Esophagus squamous epithelium (tissue), 5 donors: ENCODE measurements at places on chromosomes 13 and 19.

GRCh38 chr19:54470991-54471782, 1.9 kb downstream of the CDC42EP5 start:
- DNase-seq: no peak

DNA sequence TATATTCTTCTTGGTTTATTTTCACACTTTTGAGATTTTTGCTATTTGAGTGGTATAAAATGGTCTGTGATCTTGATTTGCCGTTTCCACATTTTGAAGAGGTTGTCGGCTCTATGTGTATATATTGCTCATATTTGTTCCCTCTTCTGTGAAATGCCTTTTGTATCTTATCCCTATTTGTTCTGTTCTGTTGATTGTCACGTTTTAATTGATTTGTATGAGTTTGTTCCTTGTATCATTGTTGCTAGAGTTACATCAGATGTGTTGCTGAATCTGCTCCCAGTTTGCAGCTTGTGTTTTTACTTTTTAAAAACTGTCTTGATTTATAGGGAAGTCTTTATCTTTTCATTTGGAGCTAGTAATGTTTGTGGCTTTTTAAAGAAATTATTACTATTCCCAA, 17.1 kb downstream of the USPL1 start:
- DNase-seq: no peak

DNA sequence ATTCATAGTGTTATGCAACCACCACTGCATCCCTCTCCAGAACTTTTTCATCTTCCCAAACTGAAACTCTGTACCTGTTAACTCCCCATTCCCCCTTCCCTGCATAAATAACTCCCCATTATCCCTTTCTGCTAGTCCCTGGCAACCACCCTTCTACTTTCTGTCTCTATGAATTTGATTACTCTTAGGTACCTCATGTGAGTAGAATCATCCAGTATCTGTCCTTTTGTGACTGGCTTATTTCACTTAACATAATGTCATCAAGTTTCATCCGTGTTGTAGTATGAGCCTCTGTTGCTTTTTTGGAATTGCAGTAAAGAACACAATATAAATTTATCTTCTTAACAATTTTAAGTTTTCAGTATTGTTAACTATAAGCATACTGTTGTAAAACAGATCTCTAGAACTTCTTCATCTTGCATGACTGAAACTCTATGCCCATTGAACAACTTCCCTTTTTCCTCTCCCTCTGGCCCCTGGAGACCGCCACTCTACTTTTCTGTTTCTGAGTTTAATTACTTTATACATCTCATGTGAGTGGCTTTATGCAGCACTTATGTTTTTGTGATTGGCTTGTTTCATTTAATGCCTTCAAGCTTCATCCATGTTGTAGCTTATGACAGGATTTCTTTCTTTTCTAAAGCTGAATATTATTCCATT, 87.3 kb upstream of the ABCC4 start:
- DNase-seq: no peak

DNA sequence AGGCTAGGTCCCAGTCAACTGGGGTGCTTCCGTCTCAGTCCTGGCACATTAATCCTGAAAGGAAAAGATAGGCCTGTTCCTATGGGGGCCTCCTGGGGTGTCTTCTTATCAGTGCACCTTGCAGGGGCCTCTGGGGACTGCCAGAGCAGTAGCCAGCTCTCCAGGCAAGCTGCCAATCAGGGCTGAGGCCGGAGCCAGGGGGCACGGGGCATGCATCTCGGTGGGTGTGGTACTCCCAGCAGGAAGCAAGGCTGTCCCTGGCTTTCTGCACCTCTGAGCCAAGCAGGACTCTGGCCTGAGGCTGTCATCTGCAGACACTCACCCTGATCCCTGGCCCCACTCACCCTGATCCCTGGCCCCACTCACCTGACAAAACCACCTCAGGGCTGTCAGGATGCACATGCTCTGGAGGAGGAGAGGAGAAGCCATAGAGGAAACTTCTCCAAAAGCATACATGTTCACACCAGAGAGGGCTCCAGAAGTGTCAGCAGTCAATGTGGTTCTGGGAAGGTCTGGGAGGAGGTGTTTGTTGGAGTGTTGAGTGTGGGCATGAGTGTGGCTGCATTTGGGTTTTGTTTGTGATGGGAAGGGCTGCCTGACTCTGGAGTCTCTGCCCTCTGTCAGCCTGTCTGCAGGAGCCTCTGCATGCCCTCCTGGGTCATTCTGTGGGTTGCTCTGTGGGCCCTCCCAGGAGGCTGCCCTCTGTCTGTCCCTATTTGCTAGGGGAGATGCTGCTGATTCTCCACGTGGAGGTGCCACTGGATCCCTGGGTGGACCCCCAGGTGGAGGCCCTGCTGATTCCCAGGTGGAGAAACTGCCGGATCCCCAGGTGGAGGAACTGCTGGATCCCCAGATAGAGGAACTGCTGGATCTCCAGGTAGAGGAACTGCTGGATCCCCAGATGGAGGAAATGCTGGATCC, 22.7 kb upstream of the KCTD15 start:
- no peak for DNase-seq

GRCh38 chr19:49874503-49875157, 2.5 kb downstream of the AKT1S1 start:
- no peak for DNase-seq

DNA sequence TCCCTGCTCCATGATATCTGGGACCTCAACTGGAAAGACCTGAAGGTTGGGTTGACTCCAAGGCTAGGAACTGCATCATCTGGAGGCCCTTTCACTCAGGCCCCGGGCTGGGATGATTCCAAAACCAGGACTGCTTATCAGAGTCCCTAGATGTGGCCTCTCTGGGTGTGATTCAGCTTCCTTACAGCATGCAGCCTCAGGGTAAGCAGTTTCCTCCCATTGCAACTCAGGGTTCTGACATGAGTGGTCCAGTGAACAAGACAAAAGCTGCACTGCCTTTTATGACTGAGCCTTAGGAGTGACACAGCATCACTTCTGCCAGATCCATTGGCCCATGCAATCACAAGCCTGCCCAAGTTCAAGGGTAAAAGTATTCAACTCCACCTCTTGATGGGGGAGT, 502.8 kb downstream of the COG6 start:
- DNase-seq: no peak

DNA sequence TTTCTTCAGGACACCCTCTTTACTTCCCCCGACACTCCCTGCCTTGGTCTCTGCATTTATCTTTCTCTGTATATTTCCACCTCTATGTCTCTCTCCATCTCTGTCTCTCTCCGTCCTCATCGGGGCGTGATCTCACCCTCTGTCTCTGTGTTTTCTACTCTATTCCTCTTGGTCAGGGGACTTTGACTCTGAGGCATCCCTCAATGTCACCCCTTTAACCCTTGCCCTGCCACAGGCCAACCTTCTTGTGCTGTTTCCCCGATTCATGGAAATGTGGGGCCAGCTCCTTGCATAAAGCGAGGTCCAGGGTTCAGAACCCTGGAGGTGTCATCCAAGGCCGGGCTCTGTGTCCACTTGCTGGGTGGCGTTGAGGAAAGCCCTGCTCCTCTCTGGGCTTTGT, 46.8 kb downstream of the COLGALT1 start:
- no peak for DNase-seq

DNA sequence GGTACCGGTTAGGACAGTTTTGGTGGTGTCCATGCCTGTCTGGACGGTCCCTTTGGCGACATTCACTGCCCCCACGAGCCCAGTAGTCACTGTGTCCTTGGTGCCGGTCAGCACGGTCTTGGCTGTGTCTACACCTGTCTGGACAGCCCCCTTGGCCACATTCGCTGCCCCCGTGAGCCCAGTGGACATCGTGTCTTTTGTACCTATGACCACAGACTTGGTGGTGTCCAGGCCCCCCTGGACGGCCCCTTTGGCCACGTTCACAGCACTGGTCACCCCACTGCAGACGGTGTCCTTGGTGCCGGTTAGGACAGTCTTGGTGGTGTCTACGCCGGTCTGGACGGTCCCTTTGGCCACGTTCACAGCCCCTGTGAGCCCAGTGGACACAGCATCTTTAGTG, 6.2 kb downstream of the PLIN4 start:
- no peak for DNase-seq

GRCh38 chr13:75071395-75071794, 410.6 kb downstream of the TBC1D4 start:
- DNase-seq: no peak

DNA sequence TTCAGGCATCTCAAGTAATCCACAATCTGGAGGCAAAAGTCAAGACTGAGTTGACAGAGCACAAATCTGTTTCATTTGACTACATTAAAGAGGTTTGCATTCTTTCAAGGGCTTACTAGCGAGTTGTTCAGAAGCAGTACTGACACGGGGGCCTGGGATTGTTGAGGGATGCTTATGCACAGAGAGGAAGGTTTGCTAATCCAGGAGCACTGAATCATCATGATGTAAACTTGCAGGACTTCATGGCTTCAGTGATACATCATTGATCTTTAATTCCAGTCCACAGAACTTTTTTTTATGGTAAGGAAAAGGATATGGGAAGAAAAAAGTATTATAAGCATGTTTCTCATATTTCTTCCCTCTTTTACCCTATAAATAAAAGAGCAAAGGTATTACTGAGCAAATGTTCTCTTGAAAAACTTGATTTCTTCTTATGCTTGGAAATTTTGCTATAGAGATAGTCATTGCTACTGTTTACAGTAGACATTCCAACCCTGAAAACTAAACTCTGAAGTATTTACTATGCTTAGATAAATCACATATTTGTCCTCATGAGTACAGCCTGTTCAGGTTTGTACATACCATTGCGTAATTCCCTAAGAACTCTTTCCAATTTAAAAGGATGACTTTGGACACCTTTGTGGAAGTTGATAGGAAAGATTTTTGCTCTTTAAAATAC, 65.8 kb upstream of the KPNA3 start:
- DNase-seq: no peak

GRCh38 chr13:80436571-80437169, 95.7 kb upstream of the SPRY2 start:
- DNase-seq: no peak

DNA sequence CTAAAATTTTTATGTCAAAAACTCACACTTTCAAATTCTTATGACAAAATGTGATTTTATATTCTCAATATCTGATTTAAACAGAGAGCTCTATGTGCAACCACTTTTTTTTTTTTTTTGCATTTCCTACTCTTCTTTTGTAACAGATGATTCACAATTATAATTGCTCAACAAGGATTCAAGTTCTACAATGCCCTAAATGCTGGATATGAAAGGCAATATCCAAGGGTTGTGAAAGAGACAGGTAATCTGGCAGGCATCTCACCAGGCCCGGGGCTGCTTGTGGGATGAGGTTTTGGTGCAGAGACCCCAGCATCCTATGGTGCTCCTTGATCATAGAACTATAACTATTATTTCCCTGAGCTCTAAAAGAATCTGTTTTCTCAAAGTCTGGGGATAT, 363.6 kb upstream of the NBEA start:
- no peak for DNase-seq

DNA sequence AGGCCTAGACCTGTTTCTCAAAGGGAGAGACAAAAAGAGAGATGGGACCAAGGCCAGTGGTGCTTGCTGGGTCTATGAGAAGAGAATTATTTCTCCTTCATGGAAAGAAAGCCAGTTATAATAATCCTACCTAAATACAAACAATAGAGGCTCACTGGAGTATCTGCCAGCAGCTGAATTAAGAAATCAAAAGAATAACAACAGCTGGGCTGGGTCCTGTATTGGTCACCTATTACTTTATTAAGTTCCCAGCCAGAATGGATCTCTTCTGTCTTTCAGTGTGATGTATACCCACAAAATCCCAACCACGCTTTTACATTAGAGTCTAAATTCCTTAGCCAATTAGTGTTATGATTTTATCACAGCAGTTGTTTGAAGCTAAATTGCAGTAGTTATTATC, 297.8 kb upstream of the DACH1 start:
- DNase-seq: no peak

- DNase-seq: no peak
Measured at GRCh38 chr19:19661141-19661674, 2.3 kb downstream of the ATP13A1 start.

- DNase-seq: no peak
Measured at GRCh38 chr13:109606520-109606919, 179.9 kb downstream of the IRS2 start.
